Globus pallidus (tissue), 1 donor: ENCODE measurements at places on chromosomes 2 and 18.

DNA sequence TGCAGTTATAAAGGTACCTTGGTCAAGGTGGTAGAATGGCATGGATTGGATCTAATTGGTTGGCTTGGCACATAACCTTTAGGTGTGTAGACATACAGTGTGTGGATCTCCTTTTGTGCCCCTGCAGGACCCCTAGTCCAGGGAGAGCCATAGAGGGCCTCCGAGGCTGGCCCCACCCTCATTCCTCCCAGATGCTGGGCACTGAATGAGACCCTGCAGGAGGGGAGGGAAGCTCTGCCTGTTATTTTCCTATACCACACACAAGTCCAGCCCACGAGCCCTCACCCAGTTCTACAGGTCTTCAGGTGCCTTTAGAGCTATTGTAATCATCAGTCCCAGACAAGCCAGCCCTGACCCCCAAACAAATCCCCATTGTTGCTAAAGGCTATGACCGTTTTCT is 58.9 kb downstream of the KCNF1 start:
- no peak for DNase-seq

GRCh38 chr2:160918906-160919503 is 241.2 kb upstream of the TANK start:
- peak; percentile 15 for DNase-seq

- no peak for DNase-seq
Measured at GRCh38 chr18:68705119-68705518, 9.8 kb downstream of the TMX3 start.

DNA sequence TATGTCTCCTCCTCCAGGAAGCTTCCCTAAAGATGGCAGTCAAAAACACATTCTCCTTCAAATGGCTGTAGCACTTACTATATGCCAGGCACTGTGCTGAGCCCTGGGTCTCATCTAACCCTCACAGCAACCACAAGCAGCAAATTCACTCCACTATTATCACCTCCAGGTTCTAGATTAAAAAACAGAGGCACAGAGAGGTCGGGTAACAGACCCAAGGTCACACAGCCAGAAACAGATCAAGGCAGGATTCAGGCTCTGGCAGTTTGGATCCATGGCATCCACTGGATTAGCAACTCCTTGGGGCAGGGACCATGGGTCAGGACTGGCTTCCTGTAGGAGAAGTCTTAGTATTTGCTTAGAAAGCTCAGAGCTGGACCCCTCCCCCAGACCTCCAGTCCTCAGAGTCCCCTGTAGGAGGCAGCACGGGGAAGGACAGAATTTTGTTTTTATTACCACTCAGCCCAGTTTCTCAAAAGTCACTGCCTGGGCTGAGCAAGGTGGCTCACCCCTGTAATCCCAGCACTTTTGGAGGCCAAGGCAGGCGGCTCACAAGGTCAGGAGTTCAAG is 34.4 kb downstream of the ZFP36L2 start:
- DNase-seq: no peak

DNA sequence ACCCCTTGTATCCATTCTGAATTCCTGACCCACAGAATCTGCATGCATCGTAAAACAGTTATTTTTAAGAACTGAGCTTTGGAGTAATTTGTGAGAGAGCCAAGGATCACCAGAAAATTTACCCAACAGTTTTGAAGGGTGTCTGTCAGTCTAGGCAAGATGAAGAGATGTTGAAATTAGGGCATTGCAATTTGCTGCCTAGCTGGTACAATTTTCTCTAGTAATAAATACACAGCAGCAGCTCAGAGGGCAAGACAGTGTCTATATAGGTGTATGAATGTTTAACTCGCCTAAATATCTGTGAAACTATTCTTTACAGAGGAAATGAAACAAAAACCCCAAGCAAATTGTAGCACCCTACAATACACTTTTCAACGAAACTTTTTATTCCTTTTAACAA is 377.8 kb upstream of the POU3F3 start:
- DNase-seq: peak; percentile 61

GRCh38 chr2:204670124-204670523 is 124.8 kb downstream of the PARD3B start:
- no peak for DNase-seq

DNA sequence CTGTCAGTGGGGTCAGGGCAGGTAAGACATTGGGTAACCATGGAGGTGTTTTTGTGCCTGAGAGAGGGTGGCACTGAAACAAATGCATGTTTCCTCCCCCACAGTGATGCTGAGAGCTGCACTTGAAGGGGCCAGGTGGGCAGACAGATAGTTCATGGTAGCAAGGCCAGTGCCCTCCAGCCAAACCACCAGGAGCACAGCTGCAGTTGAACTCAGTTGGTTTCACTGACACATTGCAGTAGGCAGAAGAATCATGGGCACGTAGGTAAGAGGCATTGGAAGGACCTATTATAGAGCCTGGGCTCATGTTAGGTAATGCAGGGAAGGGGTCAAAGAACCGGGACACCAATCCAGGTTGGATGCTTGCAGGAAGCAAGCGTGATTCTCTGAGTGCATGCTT is 93.2 kb upstream of the ARL4C start:
- no peak for DNase-seq

GRCh38 chr2:222683805-222684204 is 12.3 kb downstream of the MOGAT1 start:
- no peak for DNase-seq

DNA sequence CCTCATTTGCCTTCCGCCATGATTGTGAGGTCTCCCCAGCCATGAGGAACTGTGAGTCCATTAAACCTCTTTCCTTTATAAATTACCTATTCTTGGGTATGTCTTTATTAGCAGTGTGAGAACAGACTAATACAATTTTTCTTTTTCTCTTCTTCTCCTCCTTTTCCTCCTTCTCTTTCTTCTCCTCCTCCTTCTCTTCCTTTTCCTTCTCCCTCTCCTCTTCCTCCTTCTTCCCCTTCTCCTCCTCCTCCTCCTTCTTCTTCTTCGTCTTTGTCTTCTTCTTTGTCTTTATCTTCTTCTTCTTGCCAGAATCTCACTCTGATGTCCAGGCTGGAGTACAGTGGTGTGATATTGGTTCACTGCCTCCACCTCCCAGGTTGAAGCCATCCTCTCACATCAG is 20.2 kb downstream of the SKA1 start:
- no peak for DNase-seq

DNA sequence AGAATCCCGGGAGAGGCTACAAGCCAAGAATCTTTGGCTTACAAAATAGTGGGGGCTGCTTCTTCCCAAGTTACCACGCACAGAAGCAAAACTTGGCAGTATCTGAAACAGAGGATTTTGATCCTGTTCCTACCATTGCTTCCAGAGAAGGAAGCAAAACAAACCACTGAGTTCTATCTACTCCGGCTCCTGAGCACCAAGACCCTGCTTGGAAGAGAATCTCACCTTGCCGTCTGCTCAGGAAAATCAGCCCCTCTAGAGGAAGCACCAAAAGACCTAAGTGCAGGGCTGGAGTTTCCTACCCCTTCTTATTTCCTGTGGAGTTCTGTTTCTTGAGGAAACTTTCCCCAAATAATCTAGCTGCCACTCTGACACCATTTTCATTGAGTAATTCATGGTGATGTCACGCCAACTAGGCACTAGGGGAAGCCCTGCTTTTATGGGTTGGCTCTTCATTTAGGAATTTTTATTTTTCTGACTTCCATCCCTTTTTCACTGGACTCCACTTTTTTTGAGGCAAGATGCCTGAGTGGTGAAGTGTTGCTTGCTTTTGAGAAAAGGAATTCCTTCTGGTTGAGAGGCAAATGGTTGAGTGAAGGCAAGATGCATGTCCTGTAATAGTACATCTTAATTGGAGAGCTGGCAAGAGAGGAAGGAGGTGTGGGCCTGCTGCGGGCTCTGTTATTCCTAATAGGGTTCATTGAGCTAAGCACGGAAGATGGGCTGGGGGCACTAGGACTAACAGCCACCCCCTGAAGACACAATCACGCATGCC is 36.8 kb upstream of the EML4 start:
- no peak for DNase-seq

GRCh38 chr2:19377717-19378116 is 19.3 kb upstream of the OSR1 start:
- no peak for DNase-seq

GRCh38 chr2:99187011-99187410 is 6.0 kb downstream of the MRPL30 start:
- no peak for DNase-seq

GRCh38 chr18:50079571-50080295 is 115.2 kb downstream of the MYO5B start:
- DNase-seq: peak; percentile 79

- DNase-seq: peak; percentile 33
Measured at GRCh38 chr2:111121028-111121827, 514 bp downstream of the BCL2L11 start.

DNA sequence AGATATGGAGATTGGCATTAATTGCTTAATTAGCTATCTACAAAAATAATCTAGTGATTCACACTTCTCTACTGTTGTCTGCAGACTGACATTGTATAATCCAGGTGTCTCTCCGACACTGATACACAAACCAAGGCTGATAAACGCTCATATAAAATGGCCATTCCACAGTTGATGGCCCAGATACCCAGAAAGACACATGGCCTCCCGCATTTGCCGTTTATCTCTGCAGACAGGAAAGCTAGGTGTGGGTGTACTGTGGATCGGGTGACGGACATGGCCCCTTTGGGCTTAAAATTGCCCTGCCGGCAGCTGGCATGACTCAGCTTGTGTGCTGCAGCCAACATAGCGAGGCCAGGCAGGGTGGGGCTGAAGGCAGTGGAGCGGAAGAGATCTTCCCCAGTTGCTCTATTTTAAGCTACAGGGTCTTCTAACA is 18.5 kb downstream of the PMAIP1 start:
- DNase-seq: no peak

- DNase-seq: no peak
Measured at GRCh38 chr2:3280197-3280596, 97.4 kb downstream of the EIPR1 start.

- DNase-seq: no peak
Measured at GRCh38 chr2:127721978-127722355, 20.7 kb downstream of the SFT2D3 start.

- no peak for DNase-seq
Measured at GRCh38 chr2:128437204-128437565, 118.5 kb upstream of the HS6ST1 start.

DNA sequence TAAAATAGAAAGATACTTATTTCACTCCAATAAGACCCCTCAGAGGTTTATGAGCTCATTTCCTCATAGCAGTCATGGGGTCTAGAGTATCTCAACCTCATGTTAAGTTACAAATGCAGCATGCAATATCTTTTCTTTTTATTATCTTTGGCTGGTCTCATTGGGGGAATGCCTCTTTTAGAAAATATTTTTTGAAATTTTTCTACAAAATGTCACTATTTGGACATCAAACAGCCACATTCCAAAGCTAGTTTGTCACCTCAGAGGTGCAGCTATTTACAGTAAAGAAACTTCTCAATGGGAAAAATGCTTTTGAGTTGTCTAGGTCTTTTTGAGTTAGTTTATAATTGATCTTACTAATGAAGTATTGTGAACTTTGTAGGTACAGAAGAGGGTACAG is 370.7 kb upstream of the LRATD1 start:
- DNase-seq: no peak

- DNase-seq: no peak
Measured at GRCh38 chr2:175687465-175687864, 314.6 kb downstream of the LNPK start.

GRCh38 chr2:204051476-204051875 is 114.9 kb downstream of the ICOS start:
- DNase-seq: no peak

- no peak for DNase-seq
Measured at GRCh38 chr2:123468071-123468470, 557.0 kb upstream of the CNTNAP5 start.

GRCh38 chr2:195656161-195656858 is 716 bp upstream of the SLC39A10 start:
- DNase-seq: no peak

- DNase-seq: no peak
Measured at GRCh38 chr2:222410534-222410933, 13.8 kb upstream of the SGPP2 start.

- no peak for DNase-seq
Measured at GRCh38 chr2:222722327-222722946, 51.0 kb downstream of the MOGAT1 start.

DNA sequence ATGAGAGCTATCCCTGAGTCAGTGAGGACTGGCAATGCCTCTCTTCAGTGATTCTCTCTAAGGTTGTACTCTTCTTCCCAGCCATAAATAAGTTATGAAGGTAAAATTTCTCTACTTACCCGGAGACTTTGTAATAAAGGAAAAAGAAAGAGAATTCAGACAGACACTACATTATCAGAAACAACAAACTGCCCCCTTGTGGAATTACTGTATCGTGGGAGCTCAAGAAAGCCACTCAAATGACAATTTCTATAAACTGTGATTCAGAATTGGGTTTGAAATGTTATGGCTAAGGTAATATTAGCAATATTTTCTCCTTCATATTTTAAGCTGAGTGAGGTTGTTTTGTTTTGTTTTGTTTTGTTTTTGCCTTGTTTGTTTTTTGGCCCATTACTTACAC is 155.8 kb upstream of the TANK start:
- DNase-seq: no peak

DNA sequence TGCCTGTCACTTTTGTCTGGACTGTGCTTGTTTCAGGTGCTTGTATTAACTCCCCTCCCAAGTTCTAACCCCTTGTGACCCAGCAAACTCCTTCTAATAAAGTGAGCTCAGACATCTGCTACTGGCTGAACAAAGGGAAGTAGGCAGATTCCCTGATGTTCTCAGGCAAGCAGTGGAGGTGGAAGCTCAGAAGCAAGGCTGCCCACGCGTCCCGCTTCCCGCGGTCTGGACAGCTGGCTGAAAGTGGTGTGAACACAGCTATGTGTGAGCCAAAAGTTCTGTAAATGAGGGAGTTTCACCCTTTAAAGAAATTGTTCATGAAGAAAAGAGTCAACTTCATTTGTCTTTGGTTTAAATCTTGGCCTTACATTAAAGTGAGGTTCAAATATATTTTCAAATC is 40.0 kb downstream of the NAPG start:
- DNase-seq: no peak

- DNase-seq: no peak
Measured at GRCh38 chr2:85110991-85111560, 22.1 kb upstream of the TCF7L1 start.

GRCh38 chr2:166609183-166609959 is 115.3 kb upstream of the SCN7A start:
- DNase-seq: no peak

GRCh38 chr18:11078491-11078890 is 70.9 kb downstream of the PIEZO2 start:
- no peak for DNase-seq

GRCh38 chr2:23005469-23005868 is 379.5 kb upstream of the KLHL29 start:
- DNase-seq: no peak

GRCh38 chr2:146837857-146838256 is 1007.0 kb upstream of the ACVR2A start:
- DNase-seq: no peak

- no peak for DNase-seq
Measured at GRCh38 chr2:196086517-196087368, 18.1 kb upstream of the DNAH7 start.

GRCh38 chr2:40666398-40666797 is 214.5 kb upstream of the SLC8A1 start:
- no peak for DNase-seq
